Right lung (tissue), 10 donors: ENCODE measurements at places on chromosomes 7 and 10.

GRCh38 chr10:120495226-120496009 lies 38.4 kb downstream of the PLPP4 start:
- no peak for DNase-seq

DNA sequence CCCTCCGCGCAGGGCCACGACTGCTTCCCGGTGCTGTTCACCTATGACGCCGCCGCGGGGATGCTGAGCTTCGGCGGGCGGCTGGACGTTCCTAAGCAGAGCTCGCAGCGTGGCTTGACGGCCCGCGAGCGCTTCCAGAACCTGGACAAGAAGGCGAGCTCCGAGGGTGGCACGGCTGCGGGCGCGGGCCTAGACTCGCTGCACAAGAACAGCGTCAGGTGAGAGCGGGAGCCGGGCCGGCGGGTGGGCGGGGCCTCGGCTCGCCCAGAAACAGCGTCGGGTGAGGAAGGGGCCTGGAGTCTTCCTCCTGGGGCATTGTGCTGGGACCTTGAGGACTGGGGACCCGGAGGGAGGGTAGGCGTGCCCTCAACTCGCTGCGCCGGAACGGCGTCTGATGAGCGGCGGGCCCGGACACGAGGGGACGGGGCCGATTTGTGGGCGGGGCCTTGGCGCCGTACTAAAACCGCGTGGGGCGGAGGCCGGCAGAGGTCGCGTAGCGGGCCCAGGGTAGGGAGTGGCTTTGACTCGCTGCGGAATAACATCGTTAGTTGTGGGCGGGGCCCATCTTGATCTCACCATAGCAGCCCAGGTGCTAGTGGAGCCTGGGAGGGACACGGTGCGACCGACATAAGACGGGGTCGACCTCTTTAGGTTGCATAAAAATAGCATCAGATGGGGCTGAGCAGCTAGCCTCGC lies 15.6 kb downstream of the PDAP1 start:
- DNase-seq: peak; percentile 63

DNA sequence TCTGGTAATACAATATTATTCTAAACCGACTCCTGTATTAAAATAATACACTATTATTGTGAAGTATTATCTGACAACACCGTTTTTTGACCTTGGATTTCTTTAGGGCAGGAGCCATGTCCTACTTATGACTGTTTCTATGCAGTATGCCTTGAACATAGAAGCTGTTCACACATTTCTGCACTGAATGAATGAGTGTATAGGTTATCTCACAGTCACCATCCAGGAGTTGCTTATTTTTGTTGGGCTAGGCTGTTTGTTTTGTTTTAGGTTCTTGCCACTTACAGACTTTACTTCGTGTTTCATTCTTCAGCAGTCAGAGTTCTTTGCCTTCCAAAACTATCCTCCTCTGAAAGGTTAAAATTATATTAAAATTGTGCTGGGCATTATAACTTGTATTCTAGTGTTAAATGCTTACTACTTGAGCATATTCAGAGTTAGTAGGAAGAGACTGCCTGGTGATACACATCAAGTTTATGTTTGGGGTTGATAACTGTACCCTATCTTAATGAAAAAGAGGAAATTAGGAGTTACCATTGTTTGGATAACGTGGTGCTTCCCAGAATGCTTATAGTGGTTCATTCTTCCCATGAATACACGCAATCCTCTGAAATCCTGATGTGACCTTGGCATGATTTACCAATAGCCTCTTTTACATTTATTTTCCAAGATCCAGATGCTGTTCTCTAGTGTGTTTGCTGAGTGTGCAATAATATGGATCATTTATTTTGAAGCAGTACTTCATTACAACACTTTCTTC lies 1.7 kb downstream of the RALA start:
- peak; percentile 41 for DNase-seq

GRCh38 chr7:144908324-144908723 lies 72.5 kb upstream of the TPK1 start:
- no peak for DNase-seq

GRCh38 chr7:114921631-114922025 lies 266 bp upstream of the MDFIC start:
- no peak for DNase-seq

GRCh38 chr10:77673515-77674140 lies 36.0 kb upstream of the KCNMA1 start:
- DNase-seq: no peak

- DNase-seq: peak; percentile 62
Measured at GRCh38 chr10:66180581-66181318, 745.1 kb upstream of the LRRTM3 start.

DNA sequence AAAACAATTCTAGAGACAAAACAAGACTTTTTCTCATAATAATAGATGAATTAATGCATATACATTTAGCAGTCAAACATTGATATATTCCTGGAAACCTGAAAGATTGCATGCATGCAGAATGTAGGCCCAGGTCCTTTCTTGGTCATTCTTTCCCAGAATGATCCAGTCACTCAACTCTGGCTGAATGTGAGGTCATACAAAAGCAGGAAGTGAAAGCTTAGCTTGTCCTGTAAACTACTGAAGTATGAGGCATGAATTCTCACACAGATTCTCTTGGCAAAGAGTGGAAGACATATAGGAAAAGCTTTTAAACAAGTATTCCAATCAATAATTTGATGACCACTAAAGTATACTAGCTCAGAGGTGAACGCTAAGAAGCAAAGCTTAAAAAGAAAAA lies 253.9 kb downstream of the PPP1R3A start:
- no peak for DNase-seq

DNA sequence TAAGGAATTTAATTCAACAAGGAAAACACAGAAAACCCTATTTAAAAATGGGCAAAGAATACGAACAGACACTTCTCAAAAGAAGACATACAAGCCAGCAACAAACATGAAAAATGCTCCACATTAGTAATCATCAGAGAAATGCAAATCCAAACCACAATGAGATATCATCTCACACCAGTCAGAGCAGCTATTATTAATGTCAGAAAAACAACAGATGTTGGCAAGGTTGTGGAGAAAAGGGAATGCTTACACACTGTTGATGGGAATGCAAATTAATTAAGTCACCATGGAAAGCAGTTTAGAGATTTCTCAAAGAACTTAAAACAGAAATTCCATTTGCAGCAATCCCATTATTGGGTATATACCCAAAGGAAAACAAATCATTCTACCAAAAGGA lies 55.2 kb downstream of the GCC1 start:
- DNase-seq: no peak

GRCh38 chr10:75929630-75930161 lies 498.3 kb downstream of the LRMDA start:
- no peak for DNase-seq

GRCh38 chr10:31709028-31709427 lies 219.6 kb downstream of the ARHGAP12 start:
- DNase-seq: no peak

- no peak for DNase-seq
Measured at GRCh38 chr10:80429521-80429973, 21.2 kb downstream of the PRXL2A start.

DNA sequence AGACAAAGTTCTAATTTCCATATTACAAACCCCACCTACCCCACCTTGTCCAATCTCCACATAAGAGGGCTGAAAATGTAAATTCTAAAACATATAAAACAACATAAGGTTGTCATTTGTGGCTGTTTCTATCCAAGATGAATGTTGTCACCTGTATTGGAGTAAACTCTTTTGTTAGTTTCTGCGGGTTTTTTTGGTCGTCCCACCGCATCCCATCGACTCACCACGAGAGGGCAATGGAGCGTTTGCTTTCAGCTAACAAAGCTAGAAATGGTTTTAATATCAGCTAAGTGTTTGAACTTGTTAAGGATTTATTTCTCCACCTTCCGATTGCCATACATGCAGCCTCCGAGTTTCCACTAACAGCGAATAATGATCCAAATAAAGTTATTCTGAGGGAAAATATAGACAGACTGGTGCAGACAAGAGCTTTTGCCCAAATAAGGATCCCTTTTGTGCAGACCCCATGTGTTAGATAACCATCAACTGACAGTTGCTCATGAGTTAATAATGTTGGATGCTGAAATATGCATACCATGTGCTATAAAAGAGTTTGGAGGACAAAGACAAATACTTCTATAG lies 137.2 kb downstream of the ARID5B start:
- DNase-seq: peak; percentile 70

DNA sequence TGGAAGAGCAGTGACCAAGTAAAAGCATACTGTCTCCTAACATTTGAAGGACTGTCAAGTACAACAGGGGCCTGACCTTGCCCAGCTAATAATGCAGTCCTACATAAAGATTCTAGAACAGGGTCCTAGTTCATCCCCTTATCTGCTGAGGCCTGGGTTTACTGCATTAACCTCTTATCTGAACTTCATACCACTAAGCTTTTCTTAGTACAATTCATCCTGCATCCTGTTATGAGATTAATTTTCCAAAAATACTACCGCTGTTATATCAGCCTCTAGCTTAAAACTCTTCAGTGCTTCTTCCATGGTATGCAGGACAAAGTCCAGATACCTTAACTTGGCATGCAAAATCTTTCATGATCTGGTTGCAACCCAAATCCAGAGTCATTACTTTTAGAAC lies 72.5 kb downstream of the CHRM2 start:
- no peak for DNase-seq

DNA sequence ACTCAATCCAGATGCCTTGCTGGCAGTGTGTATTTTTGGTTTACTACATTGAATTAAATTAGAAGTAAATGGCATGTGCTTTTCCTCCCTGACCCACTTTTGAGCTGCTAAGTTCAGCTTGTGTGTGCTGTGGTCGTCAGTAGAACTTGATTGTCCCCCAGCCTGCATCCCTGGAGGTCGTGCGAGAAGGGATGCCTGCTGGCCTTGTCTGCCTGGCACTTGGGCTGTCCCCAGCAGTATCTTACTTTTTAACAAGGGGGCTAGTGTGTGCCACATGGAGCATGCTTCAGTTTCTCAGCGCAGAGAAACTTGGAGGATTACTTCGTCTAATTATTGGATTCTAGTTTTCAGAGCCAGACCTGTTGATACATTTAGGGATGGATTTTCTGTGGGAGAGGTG lies 80.2 kb downstream of the ADCY1 start:
- no peak for DNase-seq

- no peak for DNase-seq
Measured at GRCh38 chr7:12716722-12717121, 29.3 kb downstream of the ARL4A start.

- no peak for DNase-seq
Measured at GRCh38 chr7:54969208-54969967, 49.4 kb upstream of the EGFR start.

GRCh38 chr7:95630702-95631458 lies 34.6 kb upstream of the PDK4 start:
- DNase-seq: no peak

GRCh38 chr10:42755556-42756093 lies 27.0 kb upstream of the BMS1 start:
- no peak for DNase-seq

DNA sequence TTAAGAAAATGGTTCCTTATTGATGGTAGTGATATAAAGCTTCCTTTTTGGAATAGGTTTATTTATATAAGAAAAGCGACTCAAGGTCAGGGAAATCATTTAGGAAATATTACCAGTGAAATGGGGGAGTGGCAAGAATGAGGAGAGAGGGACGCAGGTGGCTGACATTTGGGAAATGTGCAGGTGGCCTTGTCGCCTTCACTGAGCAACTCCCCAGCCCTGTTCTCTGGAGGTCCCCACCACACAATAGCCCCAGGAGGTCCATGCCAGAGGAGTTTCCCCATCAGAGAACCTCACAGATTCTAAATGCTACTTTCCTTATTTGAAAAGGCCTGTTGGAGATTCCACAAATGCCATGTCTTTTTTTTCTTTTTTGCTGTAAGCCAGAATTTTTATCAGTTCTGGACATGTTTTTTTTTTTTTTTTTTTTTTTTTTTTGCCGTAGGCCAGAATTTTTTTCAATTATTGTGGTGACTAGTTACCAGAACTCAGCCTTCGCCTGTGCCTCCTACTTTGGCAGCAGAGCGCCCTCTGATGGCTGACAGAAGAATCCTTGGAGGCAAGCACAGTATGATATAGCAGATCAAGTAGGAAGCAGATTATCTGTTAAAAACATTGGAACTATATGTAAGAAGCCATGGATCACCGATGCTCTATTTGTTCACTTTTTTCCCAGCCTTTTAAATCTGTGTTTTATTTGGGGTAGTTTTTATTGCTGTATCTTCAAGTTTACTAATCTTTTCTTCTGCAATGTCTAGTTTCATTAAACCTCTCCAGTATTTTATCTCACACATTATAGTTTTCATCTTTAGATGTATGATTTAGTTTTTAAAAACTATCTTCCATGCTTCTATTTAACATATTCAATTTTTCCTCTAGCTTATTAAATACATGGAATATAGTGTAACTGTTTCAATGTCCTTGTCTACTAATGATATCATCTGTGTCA lies 18.6 kb downstream of the OPALIN start:
- DNase-seq: peak; percentile 42

GRCh38 chr7:87498893-87499292 lies 23.4 kb upstream of the ABCB4 start:
- DNase-seq: no peak

DNA sequence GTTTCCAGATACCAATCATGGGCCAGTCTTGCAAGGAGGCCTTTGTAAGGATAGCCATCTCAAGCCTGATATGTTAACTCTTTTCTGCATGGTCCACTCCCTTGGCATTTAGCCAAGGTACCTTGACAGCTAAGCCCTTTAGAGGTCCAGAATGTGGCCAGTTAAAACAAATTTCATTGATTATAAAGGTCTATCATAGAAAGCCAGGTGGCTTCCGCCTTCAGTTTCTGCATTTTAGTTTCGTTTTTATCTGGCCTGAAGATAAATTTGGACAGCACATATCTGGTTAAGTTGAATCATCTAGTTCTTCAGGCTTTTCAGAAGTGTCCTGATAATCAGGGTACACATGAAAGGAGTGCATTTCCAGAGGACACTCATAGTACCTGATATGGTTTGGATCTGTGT lies 30.7 kb downstream of the ANKIB1 start:
- DNase-seq: no peak

DNA sequence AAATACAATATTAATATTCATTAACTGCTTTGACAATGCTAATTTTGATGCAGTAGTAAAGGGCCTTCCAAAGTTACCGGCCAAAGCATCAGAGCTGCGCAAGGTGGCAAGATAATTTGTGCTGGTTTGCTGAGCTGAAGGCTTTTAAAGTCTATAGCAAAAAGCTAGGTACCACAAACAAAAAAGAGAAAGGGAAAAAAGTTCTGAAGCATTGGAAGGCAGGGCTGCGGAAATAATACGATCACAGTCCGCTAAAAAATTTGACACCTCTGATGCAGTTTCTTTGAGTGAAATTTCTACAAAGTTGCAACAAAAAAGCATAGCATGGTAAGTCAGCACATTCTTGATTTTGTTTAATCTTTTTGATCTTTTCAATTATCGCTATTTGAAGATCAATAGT lies 175.6 kb downstream of the TCF7L2 start:
- DNase-seq: no peak

DNA sequence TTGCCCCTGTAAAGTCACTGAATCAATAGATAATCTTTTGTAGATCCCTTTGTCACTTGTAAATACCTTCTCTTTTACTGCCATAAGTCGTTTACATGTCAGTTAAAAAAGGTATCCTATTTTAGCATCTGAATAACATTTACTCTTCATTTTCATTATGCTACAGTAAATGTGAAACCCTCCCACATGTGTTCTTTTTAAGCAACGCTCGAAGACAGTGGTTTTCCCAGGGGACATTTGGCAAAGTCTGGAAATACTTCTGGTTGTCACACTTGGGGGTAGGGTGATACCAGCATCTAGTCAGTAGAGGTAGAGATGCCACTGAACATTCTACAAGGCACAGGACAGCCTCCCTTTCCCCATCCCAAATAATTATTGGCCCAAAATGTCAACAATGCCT lies 23.7 kb downstream of the ATAD1 start:
- no peak for DNase-seq

- DNase-seq: no peak
Measured at GRCh38 chr7:66330961-66331360, 125.8 kb downstream of the TPST1 start.
